ENCODE measurements at places on chromosomes 11 and 22. TPM values are rescaled to one million over a fixed set of nuclear protein-coding genes. Genes with fewer than 3 reads are reported as not detected.

Gene MAPK8IP1
- total RNA-seq = 12.7 TPM

GRCh38 chr11:47398011-47398410, 10.4 kb upstream of the SLC39A13 start:
- peaks cover 5% of the 10 kb centered on the region for H3K4me1 ChIP-seq
- H3K27me3 ChIP-seq = no peaks in the 10 kb centered on the region
- H3K36me3 ChIP-seq = no peaks in the 10 kb centered on the region
- H3K27ac ChIP-seq = no peak overlapping the region

DNA sequence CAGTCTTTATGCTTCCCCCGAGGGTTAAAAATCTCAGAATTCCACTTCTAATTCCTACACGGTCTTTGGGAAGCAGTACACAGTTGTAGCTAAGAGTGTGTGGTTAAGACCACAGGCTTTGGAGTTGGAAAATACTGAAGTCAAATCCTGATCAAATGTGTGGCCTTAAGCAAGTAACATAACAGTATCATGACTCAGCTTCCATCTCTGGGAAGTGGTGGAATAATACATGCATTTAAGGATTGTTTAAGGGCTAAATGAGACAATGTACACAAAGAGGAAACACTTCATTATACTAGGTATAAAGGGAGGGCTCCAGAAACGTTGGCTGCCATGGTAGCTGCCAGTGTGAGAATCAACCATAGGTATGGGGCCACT, 71.5 kb downstream of the FAT3 start:
- no peaks in the 10 kb centered on the region for H3K36me3 ChIP-seq
- no peaks in the 10 kb centered on the region for H3K27me3 ChIP-seq
- H3K4me1 ChIP-seq = no peaks in the 10 kb centered on the region
- no peak for DNase-seq
- H3K27ac ChIP-seq = no peak overlapping the region

- H3K4me1 ChIP-seq = no peaks in the 10 kb centered on the region
- no peak overlapping the region for H3K4me3 ChIP-seq
- no peaks in the 10 kb centered on the region for H3K36me3 ChIP-seq
- H3K27me3 ChIP-seq = no peaks in the 10 kb centered on the region
- H3K27ac ChIP-seq = no peak overlapping the region
Measured at GRCh38 chr22:23269441-23270211, 89.3 kb downstream of the BCR start.

GRCh38 chr11:65833297-65834030, at the start of gene SNX32:
TSS of gene SNX32 (plus strand) at chr11:65833963. CDS start at chr11:65834066, 103 bp downstream.
- H3K27me3 ChIP-seq = peaks cover 6% of the 10 kb centered on the region
- H3K4me1 ChIP-seq = no peaks in the 10 kb centered on the region
- H3K4me3 ChIP-seq = peak within 1 kb of the TSS; percentile 13
- no peak within 1 kb of the TSS for H3K27ac ChIP-seq
- no peaks in the 10 kb centered on the region for H3K36me3 ChIP-seq

- H3K27ac ChIP-seq = peak overlapping the region; percentile 95
- H3K27me3 ChIP-seq = no peaks in the 10 kb centered on the region
- H3K4me1 ChIP-seq = peaks cover 17% of the 10 kb centered on the region
- peak overlapping the region; percentile 91 for H3K4me3 ChIP-seq
- H3K36me3 ChIP-seq = peaks cover 12% of the 10 kb centered on the region
- no peak for DNase-seq
Measured at GRCh38 chr11:61814247-61814957, 2.4 kb downstream of the FADS1 start.

GRCh38 chr11:8739309-8739793, 56.8 kb downstream of the RPL27A start:
- H3K36me3 ChIP-seq = no peaks in the 10 kb centered on the region
- H3K27ac ChIP-seq = no peak overlapping the region
- no peaks in the 10 kb centered on the region for H3K27me3 ChIP-seq
- DNase-seq = no peak
- no peaks in the 10 kb centered on the region for H3K4me1 ChIP-seq
- H3K4me3 ChIP-seq = no peak overlapping the region

Gene ARHGAP20
- 0.05 TPM for total RNA-seq

- no peak overlapping the region for H3K4me3 ChIP-seq
- no peak for DNase-seq
- no peaks in the 10 kb centered on the region for H3K27me3 ChIP-seq
- H3K36me3 ChIP-seq = no peaks in the 10 kb centered on the region
- H3K4me1 ChIP-seq = no peaks in the 10 kb centered on the region
- 0 out of 2 replicates have a peak overlapping the region, but pooled peaks have one; percentile 29 for H3K27ac ChIP-seq
Measured at GRCh38 chr11:11569936-11570491, 51.8 kb downstream of the GALNT18 start.

DNA sequence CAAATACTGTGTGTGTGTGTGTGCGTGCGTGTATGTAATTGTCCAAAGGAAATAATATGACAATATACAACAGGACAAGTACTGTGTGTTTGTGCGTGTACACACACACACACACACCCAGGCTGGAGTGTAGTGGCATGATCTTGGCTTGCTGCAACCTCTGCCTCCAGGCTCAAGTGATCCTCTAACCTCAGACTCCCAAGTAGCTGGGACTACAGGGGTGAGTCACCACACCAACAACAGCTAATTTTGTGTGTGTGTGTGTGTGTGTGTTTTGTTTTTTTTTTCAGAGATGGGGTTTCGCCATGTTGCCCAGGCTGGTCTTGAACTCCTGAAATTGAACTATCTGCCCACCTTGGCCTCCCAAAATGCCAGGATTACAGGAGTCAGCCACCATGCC, 61.5 kb downstream of the NUP98 start:
- no peaks in the 10 kb centered on the region for H3K27me3 ChIP-seq
- peaks cover 69% of the 10 kb centered on the region for H3K36me3 ChIP-seq
- H3K27ac ChIP-seq = no peak overlapping the region
- DNase-seq = no peak
- H3K4me1 ChIP-seq = no peaks in the 10 kb centered on the region

- H3K27me3 ChIP-seq = no peaks in the 10 kb centered on the region
- H3K27ac ChIP-seq = peak overlapping the region; percentile 100
- H3K36me3 ChIP-seq = peaks cover 9% of the 10 kb centered on the region
- peak; percentile 84 for DNase-seq
Measured at GRCh38 chr22:46069521-46070214, 80.7 kb upstream of the PPARA start.

Data from Panc1 (cell line).